ENCODE measurements at places on chromosomes 12 and 14. TPM values are rescaled to one million over a fixed set of nuclear protein-coding genes. Genes with fewer than 3 reads are reported as not detected.
A peak's percentile ranks its signal among the peaks of the same experiment; 100 is the strongest.

DNA sequence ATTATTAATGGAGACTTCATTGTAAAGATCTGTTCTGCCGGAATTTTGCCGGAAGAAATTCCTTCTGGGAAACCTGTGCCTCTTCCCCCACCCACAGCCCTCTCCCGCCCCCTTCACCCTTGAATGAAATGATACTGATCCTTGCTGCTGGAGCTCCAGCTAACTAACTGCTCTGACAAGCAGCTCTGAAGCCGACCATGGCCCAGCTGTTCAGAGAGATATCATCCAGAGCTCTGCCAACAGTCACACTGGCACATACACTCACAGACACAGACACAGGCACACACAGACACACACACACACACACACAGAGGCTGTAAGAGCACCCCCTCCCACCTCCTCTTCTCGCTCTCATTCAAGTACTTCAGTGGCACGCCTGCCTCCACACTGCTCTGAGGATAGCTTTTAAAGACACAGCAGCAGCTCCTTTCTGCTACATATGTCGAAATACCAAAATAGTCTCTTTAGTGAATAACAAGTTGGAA, 88.6 kb downstream of the R3HDM2 start:
- peak; percentile 20 for DNase-seq

SPX gene
- 0.19 TPM for total RNA-seq

GRCh38 chr14:104512771-104513640, 66.6 kb upstream of the C14orf180 start:
- no peak for DNase-seq

C14orf132 gene
- total RNA-seq, result 42.1 TPM

GRCh38 chr14:20492486-20492885, 12.9 kb upstream of the RNASE10 start:
- DNase-seq, result no peak

- no peak for DNase-seq
Observed at GRCh38 chr12:49537752-49538509, 899 bp upstream of the KCNH3 start.

TRHDE gene
- total RNA-seq, result 0.66 TPM

KIF26A gene
- 15.2 TPM for total RNA-seq

CEP170B gene
- 14.0 TPM for total RNA-seq

- peak; percentile 15 for DNase-seq
Observed at GRCh38 chr12:130633771-130634170, 82.3 kb downstream of the RIMBP2 start.

DNA sequence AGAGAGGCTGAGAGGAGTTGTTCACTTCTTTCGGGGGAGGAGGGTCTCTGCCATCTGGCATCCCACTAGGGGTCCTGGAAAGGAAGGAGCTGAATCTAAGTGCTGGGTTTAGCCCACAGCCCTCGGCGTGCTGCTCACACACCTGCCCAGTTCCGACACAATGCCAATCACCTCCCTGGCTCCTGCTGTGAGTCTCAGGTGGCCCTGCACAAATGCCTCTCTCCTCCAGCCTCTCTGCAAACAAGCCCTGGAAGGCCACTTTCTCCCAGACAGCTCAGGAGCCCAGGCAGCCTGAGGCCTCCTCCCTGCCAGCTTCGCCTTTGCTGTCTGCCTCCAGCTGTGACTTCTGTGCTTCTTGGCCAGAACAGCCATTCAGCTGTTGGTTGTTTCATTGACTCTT, 51.2 kb downstream of the SMIM41 start:
- DNase-seq, result no peak

E2F7 gene
- 29.8 TPM for total RNA-seq

PAN2 gene
- total RNA-seq, result 69.6 TPM

DNA sequence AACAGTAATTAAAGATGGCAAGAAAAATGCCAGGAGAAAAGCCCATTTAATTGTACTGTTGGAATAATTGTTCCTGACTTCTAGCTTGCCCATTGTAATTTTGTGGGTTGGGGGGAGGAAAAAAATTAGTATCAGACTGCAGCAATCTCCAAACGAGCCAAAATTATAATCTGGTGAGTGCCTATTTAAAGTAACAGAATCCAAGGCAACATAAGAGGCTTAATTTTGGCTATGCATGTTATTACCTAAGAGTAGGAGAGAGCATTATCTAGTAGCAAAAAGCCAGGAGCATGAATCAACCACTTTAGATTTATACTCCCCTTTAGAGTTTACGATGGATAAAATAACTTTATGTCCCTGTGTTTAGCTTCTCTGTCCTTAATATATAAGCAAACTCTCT, 14.6 kb upstream of the DENND5B start:
- DNase-seq, result no peak

COPZ1 gene
- total RNA-seq, result 148 TPM

SLCO1B1 gene
- 0.21 TPM for total RNA-seq

DNA sequence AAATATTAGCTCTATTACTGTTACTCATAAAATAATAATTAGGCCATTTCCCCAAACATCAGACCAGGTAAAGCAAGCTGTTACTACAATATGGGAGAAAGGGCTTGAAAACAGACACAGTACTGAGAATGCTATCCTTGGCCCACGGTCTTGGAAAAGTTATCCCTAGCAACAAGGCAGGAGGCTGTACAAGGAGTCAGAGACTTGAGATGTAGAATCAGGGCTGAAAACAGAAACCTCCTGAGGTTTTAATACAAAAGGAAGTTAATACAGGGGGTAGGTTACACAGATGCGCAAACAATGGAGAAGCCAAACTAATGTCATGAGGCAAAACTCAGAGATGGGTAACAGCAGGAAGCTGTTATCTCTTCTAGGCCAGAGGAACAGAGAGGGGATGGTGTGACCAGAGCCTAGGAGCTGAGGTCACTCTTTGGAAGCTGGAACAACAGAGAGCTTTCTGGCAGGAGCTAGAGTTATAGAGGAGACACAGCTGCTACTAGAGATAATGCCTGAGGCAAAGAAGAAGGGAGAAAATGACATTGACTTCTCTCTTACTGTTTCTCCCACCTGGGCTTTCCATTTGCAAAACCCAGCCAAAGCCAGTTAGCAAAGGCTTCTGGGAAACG, 248.8 kb downstream of the SUDS3 start:
- DNase-seq, result no peak

CCDC177 gene
- total RNA-seq, result 7.5 TPM

CD27 gene
- total RNA-seq, result not detected

DNA sequence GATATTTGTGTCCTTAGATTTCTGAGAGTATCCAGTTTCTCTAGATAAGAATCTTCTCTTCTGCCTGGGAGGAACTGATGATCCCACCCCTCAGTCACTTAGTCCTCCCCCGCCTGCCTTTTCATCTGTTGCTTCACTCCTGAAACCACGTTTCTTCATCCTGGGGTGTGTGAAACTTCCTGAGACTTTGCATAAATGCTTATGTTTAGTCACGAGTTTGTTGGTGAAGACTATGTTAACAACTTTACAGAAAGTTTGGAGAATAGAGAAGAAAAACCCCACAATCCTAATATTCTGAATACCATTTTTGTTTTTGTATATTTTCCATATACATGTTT, 33.2 kb downstream of the MARK3 start:
- no peak for DNase-seq

DNA sequence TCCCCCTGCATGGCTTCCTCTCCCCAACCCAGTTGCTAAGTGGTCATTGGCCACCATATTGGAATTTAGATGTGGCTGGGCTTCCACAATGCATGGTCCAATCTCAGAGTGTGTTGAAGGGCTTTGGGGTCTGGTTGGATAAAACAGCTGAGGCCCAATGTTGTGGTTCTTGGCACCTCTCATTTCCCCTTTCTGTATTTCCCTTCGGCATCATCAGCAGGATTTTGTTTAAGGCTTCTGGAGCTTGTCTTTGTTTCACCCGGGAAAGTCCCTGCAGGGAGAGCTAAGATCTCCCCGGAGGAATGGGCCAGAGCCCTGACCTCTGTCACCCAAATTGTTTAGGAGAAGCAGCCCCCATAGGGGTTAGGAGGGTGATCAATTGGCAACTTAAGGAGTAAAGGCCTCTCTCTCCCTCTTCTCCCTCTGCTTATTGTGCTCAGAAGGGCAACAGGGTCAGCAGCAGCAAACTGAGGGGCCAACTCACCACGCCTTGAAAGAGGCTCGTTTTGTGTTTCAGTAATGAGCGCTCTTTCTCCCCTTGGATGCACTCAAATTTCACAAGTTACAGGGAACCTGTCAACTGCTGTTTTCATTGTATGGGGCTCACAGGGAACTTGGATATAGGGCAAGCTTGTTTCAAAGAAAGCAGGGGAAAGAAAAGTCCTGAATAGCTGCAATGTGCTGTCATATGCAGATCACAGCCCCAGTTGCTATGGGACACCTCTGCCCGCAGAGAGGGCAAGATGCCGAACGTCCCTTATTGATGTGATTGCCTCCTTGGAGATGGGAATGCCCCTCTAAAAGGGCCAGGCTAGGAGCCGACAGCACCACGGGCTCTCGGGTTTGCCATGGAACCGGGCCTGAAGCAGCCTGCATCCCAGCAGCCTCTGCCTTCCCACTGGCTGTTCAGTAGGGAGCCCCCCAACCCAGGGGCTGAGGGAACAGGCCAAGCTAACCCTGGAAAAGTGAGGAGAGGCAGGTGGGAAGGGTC, 223.7 kb downstream of the ZFP36L1 start:
- peak; percentile 42 for DNase-seq

DNA sequence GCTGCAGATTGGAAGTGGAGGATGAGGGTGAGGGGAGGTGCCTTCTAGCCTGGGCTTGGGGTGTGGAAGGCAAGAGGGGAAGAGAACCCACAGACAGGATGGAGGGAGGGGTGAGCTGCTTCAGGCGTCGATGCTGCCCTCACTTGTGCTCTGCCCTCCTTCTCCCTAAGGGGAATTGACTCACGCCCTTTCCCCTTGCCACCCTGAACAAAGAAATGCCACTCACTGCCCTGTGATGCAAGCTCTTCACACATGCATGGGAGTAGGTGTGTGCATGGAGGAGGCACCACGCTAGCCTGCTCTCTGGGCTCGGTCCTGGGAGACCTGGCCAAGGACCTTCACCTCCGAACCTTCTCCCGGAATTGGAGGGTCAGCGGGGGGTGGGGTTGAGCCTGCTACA, 35.7 kb upstream of the PRMT8 start:
- DNase-seq, result no peak

LTA4H gene
- total RNA-seq, result 85.5 TPM

HSPB8 gene
- 0.58 TPM for total RNA-seq

All from neural crest cell (in vitro differentiated cells).